NCI-H446 (cell line): ENCODE measurements at places on chromosomes 4 and X.
A peak's percentile ranks its signal among the peaks of the same experiment; 100 is the strongest.

DNA sequence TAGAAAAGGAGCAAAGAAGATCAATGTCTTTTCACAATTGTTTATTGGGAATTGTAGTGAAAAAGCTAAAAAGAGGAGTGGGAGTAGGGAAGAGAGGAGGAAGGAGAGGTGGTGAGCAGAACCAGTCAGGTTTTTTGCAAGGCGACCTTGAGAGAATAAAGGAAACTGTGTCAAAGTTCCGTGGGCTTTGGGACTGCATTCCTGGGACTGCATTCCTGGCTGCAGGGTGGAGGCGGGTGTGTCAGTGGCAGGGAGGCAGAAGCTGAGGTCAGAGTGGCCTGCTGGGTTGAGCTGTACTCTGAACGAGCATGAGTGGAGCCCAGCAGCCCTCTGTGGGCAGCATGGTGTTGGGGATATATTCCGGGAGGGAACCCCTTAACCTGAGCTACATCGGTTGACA, 66.8 kb upstream of the UCP1 start:
- no peak for DNase-seq

GRCh38 chr4:139890816-139891215, 225.2 kb downstream of the MGST2 start:
- DNase-seq, result no peak

- peak; percentile 38 for DNase-seq
Measured at GRCh38 chr4:82799006-82799881, 648 bp upstream of the SCD5 start.

- peak; percentile 55 for DNase-seq
Measured at GRCh38 chrX:129957241-129958082, 25.0 kb upstream of the BCORL1 start.

DNA sequence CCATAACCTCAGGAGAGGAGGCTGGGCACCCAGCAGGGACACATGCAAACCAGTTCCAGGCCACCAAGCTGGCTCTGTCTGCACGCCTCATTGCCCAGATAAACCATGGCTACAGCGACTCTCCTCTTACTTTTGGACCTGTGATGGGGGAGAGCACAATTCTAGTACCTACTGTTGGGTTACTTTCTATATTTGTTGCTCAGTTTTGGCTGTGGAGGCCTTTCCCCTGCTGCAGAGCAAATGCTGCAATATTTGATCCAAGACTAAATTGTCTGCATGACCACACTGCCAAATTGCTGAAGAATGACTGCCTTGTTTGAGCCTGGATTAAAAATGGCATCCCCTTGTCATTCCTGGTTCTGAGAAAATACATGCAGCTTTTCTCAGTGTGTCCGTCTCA, 253.5 kb downstream of the ARHGAP10 start:
- DNase-seq, result peak; percentile 89

GRCh38 chr4:122658377-122658776, 37.5 kb upstream of the IL21 start:
- DNase-seq, result no peak

DNA sequence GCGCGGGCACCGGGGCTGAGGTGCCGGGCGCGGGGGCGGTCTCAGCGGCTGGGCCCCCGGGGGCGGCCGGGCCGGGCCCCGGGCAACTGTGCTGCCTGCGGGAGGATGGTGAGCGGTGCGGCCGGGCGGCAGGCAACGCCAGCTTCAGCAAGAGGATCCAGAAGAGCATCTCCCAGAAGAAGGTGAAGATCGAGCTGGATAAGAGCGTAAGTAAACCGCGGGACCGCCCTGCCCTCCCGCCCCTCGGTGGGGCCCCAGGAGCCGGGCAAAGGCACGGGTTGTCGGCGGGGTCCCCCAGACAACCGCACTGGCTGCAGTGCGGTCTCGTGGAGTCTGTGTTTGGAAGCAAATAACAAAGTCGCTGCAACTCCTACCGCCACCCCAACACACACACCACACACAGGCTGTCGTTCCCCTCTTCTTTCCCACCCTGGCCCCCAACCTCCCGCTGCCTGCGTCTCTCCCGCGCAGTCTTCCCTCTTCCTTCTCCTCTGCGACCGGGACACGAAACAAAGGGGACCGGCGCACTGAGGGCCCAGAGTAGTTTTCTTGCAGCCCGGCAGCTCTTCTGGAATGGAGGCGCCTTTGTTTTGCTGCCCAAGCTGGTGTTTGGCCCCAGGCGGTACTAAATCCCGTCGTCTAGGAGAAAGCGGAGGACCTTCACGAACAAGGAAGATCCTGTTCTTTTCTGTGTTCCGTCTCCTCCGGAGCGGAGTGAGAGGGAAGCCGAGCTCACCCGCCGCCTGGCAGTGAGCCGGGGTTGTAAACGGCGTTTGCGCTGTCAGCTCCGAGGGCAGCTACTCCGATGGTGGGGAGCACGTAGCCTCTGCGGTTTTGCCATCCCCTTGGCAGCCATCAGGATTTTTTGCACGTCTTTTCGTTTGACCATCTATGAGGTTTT, 788 bp downstream of the SAP30 start:
- DNase-seq, result peak; percentile 58

GRCh38 chr4:126264839-126265238, 950.1 kb downstream of the FAT4 start:
- no peak for DNase-seq

DNA sequence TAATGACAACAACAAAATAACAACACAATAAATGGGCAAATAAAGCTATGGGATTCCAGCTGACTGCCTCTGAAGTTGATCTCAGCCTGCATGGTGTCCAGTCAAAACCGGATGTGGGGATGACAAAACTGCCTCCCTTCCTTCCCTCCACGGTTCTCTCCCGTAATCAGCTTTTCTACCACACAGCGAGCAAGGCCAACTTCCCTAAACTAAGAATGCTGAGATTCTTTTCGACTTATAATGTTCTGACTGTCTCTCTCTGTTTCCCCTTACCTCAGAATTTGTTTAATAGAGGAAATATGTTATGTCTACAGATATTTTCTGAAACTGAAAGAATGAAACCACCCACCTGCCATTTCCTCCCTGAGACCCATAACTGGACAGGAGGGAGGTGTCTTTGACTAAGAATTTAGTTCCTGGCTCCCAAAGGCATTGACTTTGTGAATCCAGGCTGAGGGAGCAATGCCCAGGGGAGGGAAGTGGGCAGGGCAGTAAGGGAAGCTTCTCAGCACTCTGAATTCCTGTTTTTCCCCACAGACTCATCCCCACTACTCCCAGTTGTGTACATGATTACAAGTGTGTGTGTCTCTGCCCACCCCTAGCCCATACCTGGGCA, 1.0 kb upstream of the TLR1 start:
- no peak for DNase-seq

DNA sequence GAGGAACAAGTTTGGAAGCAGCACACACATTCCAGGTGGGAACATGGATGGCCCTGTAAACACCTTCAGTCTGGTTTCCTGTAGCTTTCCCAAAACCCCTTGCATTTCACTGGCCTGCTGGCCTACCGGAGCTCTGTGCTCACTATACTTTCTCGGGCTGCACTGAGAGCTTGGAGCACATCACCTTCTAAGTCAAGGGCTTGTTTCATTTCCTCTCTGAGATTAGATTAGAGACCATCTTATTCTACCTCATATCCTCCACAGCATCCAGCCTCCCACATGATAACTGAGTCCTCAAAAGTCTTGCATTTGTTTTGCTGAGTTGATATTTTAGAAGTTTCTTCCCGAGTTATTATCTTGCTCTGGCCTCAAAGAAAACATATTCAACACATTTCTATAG, 147.7 kb downstream of the RASL11B start:
- no peak for DNase-seq

GRCh38 chr4:160353548-160353947, 1250.7 kb downstream of the RAPGEF2 start:
- peak; percentile 45 for DNase-seq
